ENCODE measurements at places on chromosomes 11 and 22. TPM values are rescaled to one million over a fixed set of nuclear protein-coding genes. Genes with fewer than 3 reads are reported as not detected.
A peak's percentile ranks its signal among the peaks of the same experiment; 100 is the strongest.

The POU2AF1 gene
- 4.8 TPM for total RNA-seq

The C11orf91 gene
- total RNA-seq = not detected

- no peak overlapping the region for H3K4me3 ChIP-seq
- H3K27ac ChIP-seq = no peak overlapping the region
- no peaks in the 10 kb centered on the region for H3K27me3 ChIP-seq
- DNase-seq = no peak
- H3K4me1 ChIP-seq = no peaks in the 10 kb centered on the region
- H3K36me3 ChIP-seq = no peaks in the 10 kb centered on the region
These were observed 2.0 kb downstream of the LRRC4C start for GRCh38 chr11:41457216-41458014.

GRCh38 chr11:88538098-88538497 lies 200.6 kb upstream of the CTSC start:
- no peak overlapping the region for H3K27ac ChIP-seq
- no peaks in the 10 kb centered on the region for H3K36me3 ChIP-seq
- peaks cover 2% of the 10 kb centered on the region for H3K27me3 ChIP-seq
- DNase-seq = no peak

GRCh38 chr11:64976651-64977050 lies 4.7 kb upstream of the MAJIN start:
- peaks cover 7% of the 10 kb centered on the region for H3K4me1 ChIP-seq
- no peaks in the 10 kb centered on the region for H3K27me3 ChIP-seq
- no peaks in the 10 kb centered on the region for H3K36me3 ChIP-seq
- DNase-seq = no peak
- no peak overlapping the region for H3K4me3 ChIP-seq

- no peak overlapping the region for H3K4me3 ChIP-seq
- DNase-seq = no peak
- H3K27me3 ChIP-seq = no peaks in the 10 kb centered on the region
- peaks cover 25% of the 10 kb centered on the region for H3K36me3 ChIP-seq
- peaks cover 48% of the 10 kb centered on the region for H3K4me1 ChIP-seq
These were observed 48.9 kb downstream of the CD82 start for GRCh38 chr11:44614281-44614775.

DNA sequence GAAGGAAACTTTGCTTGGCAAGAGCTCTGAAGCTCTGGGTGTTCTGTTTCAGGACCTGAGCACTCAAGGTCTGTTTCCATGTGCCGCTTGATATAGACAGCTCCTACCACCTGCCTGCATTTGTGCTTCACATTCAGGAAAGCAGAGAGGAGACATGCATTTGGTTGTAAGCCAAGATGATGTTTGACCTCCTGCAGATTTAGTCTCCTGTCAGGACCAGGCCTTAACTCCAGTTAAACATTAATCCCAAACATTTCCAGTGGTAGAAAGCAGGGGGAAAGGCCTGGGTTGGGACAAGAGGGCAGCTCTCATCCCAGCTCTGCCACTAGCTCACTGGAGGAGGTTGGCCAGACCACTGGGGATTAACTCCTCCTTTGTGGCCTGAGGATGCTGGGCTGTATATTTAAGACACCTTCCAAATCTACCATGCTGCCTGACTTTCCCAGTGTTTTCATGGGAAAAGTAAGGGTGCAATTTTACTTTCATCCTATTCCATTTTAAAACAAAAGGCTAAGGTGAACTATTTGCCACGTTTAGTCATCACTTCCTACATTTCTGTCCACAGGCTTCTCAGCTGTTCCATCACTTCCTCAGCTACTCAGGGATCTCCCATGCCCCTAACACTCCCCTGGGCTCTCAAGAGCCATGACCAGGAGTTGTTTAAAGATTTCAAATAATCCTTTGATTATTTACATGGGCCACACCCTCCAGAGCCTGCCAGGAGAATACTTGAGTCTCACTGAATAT lies 80.9 kb downstream of the INSC start:
- no peak overlapping the region for H3K27ac ChIP-seq
- H3K4me3 ChIP-seq = no peak overlapping the region
- H3K36me3 ChIP-seq = no peaks in the 10 kb centered on the region
- DNase-seq = no peak
- H3K4me1 ChIP-seq = no peaks in the 10 kb centered on the region
- no peaks in the 10 kb centered on the region for H3K27me3 ChIP-seq

- H3K4me3 ChIP-seq = no peak overlapping the region
- no peak overlapping the region for H3K27ac ChIP-seq
- DNase-seq = no peak
- H3K36me3 ChIP-seq = no peaks in the 10 kb centered on the region
- H3K4me1 ChIP-seq = peaks cover 10% of the 10 kb centered on the region
These were observed 10.6 kb downstream of the SPTBN2 start for GRCh38 chr11:66718320-66718971.

DNA sequence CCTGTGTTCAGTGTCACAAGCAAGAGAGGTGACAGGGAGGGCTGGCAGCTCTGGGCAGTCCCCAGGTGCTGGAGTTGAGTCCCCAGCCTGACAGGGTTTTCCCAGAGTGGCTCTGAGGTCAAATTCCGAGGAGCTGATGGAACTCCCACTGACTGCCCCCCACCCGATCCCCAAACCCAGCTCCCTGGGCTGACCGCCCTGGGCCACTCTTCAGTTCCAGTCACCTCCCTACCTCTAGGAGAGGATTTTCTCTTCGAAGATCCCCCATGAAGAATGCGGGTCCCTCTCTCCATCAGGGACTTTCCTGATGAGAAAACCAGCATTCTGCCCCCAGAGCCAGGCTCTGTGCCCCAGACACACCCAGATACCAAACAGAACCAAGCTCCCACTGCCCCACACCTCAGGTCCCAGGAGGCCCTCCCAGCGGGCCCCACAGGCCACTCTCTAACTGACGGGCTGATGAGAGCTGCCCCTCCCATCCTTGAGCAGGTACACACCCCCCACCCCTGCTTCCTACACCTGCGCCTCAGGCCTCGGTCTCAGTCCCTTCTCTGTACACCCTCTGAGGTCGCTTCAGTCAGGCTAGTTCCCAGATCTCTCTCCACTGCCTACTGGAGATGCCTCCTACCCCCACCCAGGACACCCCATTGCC lies 12.1 kb upstream of the RAC2 start:
- H3K4me3 ChIP-seq = no peak overlapping the region
- peaks cover 16% of the 10 kb centered on the region for H3K4me1 ChIP-seq
- no peaks in the 10 kb centered on the region for H3K27me3 ChIP-seq
- H3K36me3 ChIP-seq = no peaks in the 10 kb centered on the region

DNA sequence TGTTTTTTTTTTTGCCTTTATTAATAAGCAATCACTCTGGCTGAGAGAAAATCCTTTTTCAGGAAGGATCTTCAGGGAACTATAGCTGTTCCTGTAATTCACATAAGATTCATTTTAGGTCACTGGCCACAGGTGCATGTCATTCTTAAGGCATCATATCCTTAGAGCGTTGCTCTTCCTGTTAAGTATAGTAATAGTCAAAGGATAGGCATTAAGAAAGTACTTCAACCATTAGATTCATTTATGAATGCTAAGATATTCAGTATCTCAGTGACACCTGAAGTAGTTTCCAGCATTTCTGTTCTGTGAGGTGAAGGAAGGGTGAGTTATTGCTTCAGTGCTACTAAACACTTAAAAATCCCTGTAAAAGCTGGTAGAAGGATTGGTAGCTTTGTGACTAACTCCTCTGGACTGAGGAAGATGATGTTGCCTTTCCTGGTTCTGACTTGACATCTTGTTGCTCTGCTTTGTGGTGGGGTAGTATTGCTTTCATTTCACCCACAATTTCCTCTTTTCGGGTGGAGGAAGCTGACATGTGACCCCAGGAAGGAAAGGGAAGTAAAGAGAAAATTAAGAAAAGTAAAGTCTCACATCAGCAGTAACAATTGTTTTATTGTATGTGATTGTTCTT lies 34.7 kb downstream of the RNF169 start:
- peak; percentile 69 for DNase-seq
- H3K27me3 ChIP-seq = no peaks in the 10 kb centered on the region
- no peaks in the 10 kb centered on the region for H3K36me3 ChIP-seq

- no peaks in the 10 kb centered on the region for H3K4me1 ChIP-seq
- H3K27me3 ChIP-seq = no peaks in the 10 kb centered on the region
- no peaks in the 10 kb centered on the region for H3K36me3 ChIP-seq
- H3K27ac ChIP-seq = no peak overlapping the region
These were observed 131.0 kb downstream of the FBXO7 start for GRCh38 chr22:32605576-32605975.

GRCh38 chr11:20248121-20248772 lies 88.0 kb upstream of the DBX1 start:
- no peaks in the 10 kb centered on the region for H3K4me1 ChIP-seq
- no peak overlapping the region for H3K4me3 ChIP-seq
- peaks cover 6% of the 10 kb centered on the region for H3K27me3 ChIP-seq

The IGLL5 gene
- 0.39 TPM for total RNA-seq

DNA sequence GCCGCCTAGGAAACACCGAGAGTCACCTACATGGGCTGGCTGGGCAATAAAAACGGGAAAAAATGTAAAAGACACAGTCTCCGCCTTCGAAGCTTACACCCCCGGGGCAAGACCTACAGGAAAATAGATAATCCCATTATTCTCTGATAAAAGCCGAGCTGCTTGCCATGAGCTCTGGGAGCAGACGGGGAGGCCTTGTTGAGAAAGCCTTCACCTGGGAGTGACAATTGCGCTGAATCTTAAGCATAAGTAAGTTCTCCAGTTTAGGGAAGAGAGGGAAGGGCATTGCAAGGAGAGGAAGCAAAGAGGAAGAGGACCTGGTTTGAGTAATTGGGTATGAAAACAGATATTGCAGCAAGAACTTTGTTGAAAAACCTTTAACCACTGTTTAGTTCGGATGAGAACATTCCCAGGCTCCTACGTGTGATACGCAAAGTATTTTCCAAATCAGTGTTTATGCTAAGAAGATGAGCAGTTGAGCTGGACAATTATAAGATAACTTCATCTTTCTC lies 813 bp upstream of the BTBD10 start:
- H3K4me1 ChIP-seq = peaks cover 26% of the 10 kb centered on the region
- H3K27me3 ChIP-seq = peaks cover 6% of the 10 kb centered on the region
- H3K36me3 ChIP-seq = no peaks in the 10 kb centered on the region
- H3K4me3 ChIP-seq = peak overlapping the region; percentile 97
- no peak for DNase-seq

GRCh38 chr11:93005239-93005638 lies 35.8 kb downstream of the MTNR1B start:
- H3K4me3 ChIP-seq = no peak overlapping the region
- DNase-seq = no peak
- H3K36me3 ChIP-seq = no peaks in the 10 kb centered on the region
- H3K27ac ChIP-seq = no peak overlapping the region

The APOBEC3B gene
- total RNA-seq = 2.1 TPM

DNA sequence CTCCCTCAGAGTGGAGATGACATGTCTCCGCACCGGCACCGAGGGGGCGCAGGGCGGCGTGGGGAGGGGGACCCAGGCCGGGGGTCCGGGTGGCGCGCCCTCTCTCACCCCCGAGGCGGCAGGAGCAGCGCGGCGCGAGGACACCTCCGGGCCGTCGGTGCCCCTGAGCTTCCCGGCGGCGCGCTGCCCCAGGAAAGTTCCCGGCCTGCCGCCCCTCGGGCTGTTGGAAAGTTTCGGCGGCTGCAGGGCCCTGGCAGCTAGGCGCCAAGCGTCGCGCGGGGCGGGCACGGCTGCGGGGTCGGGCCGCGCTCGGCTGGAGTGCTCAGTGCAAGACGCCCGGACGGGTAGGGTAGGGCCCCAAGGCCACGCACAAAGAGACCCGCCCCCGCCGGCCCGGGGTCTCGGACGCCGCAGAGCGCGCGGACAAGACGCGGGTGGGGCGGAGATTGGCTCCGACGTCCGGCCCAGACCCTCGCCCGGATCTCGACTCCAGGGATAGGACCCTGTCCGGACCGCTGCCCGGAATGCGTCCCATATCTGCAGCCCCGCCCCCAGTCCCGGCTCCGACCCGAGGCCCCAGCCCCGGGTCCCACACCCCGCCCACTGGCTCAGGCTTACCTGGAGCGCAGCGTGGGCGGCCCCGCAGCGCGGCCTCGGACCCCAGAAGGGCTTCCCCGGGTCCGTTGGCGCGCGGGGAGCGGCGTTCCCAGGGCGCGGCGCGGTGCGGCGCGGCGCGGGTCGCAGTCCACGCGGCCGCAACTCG lies 471 bp downstream of the ARVCF start:
- no peaks in the 10 kb centered on the region for H3K36me3 ChIP-seq
- no peaks in the 10 kb centered on the region for H3K27me3 ChIP-seq
- H3K4me1 ChIP-seq = peaks cover 27% of the 10 kb centered on the region

The TMEM134 gene
- total RNA-seq = 48.7 TPM

DNA sequence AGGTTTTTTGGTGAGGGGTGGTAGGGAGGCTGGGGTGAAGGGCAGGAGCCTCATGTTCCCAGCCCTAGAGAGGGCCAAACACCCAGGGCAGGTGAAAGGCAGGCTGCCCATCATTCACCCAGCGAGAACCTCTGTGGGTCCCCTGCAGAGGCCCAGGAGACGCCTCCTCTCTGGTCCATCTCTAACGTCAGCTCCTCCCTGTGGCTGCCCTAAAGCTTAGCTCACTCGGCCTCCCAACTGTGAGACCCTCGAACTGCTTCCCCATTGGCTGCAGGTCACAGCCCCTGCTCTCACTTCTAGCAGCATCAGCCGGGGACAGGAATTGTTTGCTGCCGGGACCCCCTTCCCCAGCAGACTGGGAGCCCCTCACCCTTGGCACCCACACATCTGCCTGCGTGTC lies 615 bp upstream of the NFAM1 start:
- no peak for DNase-seq
- H3K4me3 ChIP-seq = no peak overlapping the region
- no peaks in the 10 kb centered on the region for H3K27me3 ChIP-seq
- H3K27ac ChIP-seq = no peak overlapping the region

DNA sequence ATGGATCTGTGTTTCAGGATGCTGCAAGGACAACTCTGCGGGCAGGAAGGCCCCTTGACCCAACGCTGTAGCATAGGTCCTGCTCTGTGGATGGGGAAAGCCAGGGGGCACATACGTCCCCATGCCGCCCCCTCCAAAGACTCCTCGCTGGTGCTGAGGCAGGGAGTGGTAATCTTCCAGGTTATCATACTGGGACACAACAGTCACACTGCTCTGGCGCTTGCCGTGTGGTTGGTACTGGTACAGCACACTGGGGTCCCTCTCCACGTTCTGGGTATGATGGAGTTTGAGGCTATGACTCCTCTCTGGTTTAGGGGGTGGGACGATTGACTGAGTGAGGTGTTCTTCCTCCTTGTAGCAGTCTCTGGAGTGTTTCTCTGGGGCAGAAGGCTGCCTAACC lies 26.2 kb upstream of the TP53AIP1 start:
- no peak for DNase-seq
- H3K36me3 ChIP-seq = no peaks in the 10 kb centered on the region
- H3K27ac ChIP-seq = no peak overlapping the region
- H3K4me3 ChIP-seq = no peak overlapping the region
- no peaks in the 10 kb centered on the region for H3K27me3 ChIP-seq

The GRK3 gene
- total RNA-seq = 3.5 TPM

DNA sequence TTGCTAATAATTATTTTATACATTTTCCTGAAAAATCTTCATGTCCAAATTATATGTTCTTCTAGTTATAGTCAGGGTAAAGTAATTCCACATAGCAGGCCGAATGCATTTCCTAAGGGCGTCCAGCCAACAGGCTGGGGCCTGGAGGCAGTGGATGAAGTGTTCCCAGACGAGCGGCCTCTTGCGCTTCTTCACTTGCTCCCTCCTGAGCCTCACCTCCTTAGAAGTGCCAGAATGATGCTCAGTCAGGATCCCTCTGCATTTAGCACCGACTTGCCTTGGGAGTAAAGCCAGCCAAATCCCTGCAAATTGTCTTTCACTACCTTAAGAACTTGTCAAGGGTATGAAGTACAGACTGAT lies 1.5 kb downstream of the OLFML1 start:
- H3K27ac ChIP-seq = no peak overlapping the region
- no peak overlapping the region for H3K4me3 ChIP-seq
- no peaks in the 10 kb centered on the region for H3K4me1 ChIP-seq
- H3K36me3 ChIP-seq = no peaks in the 10 kb centered on the region
- H3K27me3 ChIP-seq = peaks cover 6% of the 10 kb centered on the region

GRCh38 chr11:126392633-126393013 lies 37.1 kb downstream of the ST3GAL4 start:
- H3K27ac ChIP-seq = no peak overlapping the region
- H3K4me1 ChIP-seq = no peaks in the 10 kb centered on the region
- H3K36me3 ChIP-seq = no peaks in the 10 kb centered on the region
- no peak for DNase-seq
- no peaks in the 10 kb centered on the region for H3K27me3 ChIP-seq
